ENCODE measurements at places on chromosomes 3 and 15.

DNA sequence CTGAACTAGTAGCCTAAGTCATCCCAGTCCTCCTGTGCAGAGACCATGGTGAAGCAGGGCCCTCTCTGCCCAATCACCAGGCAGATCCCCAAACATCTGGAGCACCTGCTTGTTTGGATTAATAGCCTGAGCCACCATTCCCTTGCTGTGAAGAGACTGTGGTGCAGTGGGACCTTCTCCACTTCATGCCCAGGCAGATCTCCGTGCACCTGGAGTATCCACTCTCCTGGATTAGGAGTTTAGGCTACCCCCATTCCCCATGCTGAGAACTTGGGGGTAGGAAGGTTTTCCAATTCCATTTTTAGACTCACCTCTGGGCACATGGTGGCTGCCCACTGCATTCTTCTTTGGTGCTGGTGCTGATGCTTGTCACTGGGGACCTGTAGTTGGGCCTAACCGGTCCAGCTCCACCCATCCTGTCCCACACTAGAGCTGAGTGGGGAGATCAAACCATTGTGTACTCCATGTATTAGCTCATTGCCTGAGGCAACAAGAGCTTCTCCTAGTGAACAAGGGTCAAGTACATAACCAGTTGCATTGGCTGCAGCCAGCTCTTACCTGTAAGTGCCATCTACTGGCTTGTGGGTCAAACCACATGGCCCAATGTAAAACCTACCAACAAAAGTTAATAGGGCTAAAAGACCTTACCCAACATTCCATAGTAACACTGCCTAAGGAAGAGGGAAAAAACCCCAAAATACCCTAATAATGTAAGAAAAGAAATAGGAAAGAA lies 382.5 kb upstream of the CBLB start:
- DNase-seq, result no peak

DNA sequence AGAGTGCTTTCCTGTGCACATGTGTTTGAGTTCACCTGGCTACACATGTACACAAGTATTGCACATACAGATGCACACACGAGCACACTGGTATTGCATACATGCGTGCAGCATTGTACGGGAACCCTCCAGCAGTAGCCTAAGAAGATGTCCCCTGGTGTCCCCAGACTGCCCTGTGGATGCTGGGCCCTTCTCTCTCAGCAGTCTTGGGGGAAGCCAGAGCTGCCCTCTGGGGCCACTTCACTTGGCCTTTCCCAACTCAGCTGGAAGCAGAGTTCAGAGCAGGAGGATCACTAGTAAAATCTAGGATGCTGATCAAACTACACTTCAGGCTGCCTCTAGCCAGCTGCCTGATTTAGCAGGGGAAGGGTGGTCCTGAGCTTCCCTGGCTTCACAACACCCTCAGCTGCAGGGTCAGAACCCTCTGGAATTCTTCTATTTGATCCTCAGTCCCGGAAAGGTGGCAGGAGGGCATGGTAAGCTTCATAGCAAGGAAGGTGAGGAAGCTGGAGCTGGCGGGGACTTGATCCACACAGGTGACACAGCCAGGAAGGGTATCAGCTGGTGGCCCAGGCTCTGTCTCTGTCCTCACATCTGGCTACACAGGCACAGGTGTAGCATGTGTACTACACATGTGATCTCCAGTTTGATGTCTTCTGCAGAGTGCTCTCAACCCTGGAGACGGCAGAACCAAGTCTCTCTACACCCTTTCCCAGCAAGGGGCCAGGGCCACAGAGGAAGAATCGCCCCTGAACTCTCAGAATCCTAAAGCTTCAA lies 36.5 kb downstream of the KLF15 start:
- no peak for DNase-seq

GRCh38 chr3:146521394-146521793 lies 23.0 kb downstream of the PLSCR1 start:
- DNase-seq, result no peak

DNA sequence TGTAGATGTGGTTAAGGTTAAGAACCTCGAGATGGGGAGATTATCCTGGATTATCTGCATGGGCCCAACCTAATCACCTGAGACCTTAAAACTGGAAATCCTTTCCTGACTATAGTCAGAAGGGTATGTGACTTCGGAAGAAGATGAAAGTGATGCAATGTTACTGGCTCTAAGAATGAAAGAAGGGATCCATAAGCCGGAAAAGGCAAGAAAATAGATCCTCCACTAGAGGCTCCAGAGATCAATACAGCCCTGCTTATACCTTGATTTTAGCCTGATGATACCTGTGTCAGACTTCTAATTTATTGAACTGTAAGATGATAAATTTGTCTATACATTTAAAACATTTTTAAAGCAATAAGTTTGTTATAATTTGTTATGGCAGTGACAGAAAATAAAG lies 21.5 kb upstream of the GASK1A start:
- no peak for DNase-seq

- no peak for DNase-seq
These were observed 66.8 kb upstream of the XXYLT1 start for GRCh38 chr3:195337747-195338146.

DNA sequence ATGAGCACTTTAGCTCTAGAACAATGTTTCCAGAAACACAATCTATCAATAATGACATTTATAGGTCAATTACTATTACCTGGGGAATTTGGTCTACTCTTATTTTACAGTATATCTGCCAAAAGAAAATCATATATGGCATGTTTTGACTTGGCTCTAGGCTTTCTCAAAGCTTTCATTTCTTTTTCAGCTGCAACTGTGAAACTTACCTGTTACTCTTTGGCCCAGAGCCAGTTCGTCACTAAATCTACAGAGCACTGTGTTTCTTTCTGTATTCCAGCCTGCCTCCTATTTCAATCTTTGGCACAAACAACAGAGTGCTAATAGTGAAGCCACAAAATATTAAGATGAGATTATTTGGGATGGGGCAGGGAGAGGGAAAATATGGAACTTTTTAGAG lies 76.0 kb downstream of the P2RY1 start:
- DNase-seq, result peak; percentile 50

DNA sequence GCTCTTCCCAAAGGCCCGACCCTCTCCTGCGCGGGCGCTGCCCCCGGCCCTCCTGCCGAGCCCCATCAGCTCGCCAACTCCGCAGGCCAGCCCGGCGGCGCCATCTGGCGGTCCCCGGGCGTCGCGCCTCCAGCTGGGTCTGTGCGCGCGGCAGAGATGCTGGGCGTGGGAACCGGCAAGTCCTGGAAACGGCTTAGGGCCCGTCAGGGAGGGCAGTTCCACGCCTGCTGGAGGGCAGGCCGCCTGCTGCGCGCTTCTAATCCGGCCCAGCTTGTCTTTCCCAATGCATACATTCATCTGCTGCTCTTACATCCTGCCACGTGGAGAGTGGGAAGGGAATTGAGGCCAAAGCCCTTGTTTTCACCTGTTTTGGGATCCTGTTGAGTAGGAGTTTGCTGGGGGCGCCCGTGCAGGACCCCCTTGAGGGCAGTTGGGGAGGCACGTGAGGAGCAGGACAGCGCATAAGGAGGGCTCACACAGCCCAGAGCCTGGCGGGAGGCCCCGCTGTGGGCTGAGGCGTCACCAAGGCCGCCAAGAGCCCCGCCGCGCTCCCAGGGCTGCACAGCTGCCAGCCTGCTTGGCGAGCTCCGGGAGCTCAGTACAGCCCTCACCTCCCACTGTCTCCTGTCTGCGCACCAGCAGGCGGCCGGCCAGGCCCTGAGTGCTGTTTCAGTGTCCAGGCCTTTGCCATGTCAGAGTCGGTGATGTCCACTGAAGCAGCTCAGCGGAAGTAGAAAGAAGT lies 165.6 kb downstream of the NSMCE3 start:
- DNase-seq, result no peak

- no peak for DNase-seq
These were observed 296.5 kb downstream of the THSD4 start for GRCh38 chr15:71411538-71412482.

GRCh38 chr15:67108122-67108961 lies 42.9 kb downstream of the SMAD3 start:
- DNase-seq, result no peak

- no peak for DNase-seq
These were observed 661.3 kb downstream of the NLGN1 start for GRCh38 chr3:174058804-174059203.

DNA sequence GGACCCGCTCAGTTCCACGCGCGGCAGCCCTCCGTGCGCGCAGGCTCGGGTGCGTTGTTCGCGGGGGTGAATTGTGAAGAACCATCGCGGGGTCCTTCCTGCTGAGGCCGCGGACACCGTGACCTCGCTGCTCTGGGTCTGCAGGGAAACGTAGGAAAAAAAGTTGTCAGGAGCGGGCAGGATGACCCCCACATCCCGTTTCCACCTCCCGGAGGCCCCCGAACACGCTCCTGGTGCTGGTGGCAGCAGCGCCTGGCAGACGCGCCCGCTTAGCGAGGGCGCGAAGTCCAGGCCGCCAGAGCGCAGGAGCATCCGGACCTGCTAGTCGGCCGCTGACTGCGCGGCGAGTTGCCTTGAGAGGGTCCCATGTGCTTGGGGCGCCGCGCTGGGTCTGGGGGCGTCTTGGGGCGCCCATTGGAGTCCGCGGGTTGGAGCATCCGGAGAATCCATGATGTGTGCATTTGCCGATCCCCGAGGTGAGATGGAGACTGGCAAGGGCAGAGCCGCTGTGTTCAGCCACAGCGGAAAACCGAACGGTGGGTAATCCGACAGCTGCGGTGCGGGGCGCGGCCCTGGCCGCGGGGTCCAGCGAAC lies 520 bp downstream of the GREM1 start:
- DNase-seq, result no peak

- DNase-seq, result no peak
These were observed 12.1 kb upstream of the APBA2 start for GRCh38 chr15:28873585-28874190.

- DNase-seq, result no peak
These were observed 13.3 kb downstream of the ZNF592 start for GRCh38 chr15:84761607-84762131.

DNA sequence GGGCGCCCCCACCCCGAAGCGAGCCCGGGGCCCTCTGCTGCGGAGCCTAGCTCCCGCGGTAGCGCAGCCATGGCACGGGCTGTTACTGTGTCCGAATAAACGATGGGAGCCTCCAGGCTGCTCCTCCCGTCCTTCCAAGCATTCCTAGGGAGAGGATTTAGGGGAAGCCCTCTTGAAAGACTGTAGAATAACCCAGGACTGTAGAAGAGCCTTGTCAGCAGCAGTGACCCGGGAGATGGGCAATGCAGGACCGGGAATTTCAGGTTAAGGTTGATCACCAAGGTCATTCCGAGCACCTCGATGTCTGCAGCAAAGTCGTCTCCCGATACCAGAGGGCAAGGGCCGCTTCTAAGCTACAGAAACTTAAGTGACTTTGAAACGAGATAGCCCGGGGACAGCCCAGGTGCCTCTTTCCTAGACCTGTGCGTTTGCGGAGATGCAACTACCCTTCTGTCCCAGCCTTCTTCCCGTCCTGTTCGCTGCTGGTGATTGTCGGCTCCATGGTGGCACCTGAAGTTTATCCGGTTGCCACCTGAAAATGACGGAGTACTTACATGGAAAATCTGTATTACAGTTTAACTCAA lies 753 bp upstream of the MYO5A start:
- no peak for DNase-seq

DNA sequence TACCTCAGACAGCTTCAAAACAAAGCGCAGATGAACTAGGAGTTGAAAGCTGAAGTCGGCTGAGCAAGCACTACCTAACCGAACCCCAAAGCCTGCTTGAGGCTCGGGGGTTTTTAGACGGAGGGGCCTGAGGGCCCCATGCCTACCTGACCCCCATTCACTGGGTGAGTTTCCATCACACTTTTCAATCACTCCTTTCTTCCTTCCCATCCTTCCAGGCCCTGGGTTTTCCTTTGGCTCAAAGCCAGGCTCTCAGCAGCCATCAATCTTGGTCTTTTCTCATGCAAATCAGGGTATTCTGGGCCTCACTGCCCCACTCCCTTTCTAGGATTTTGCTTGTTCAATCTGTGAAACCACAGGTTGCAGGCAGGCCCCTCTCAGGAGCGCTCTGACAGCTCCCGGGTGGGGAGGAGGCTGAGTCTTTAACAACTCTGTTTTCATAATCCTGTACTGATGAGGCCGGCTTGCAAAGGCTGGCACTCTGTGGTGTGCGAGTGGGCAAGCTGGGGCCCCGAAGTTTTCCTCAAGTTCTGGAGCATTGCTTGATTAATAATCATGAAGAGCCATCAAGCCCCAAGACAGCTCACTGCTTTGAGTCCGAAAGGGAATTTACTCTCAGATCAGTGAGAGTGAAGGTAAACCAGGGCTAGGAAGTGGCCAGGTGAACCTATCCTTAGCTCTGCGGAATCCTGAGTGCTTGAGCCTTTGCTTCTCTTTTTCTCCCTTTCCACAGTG lies 97.6 kb downstream of the FRMD4B start:
- DNase-seq, result no peak

GRCh38 chr3:162492446-162493081 lies 996.0 kb downstream of the OTOL1 start:
- no peak for DNase-seq

- DNase-seq, result no peak
These were observed 75.1 kb downstream of the TNIK start for GRCh38 chr3:171385086-171385485.

- DNase-seq, result no peak
These were observed 29.8 kb downstream of the HGD start for GRCh38 chr3:120652281-120652680.

- DNase-seq, result no peak
These were observed 4.8 kb downstream of the DENND4A start for GRCh38 chr15:65787260-65787659.

- no peak for DNase-seq
These were observed 15.7 kb downstream of the UQCC5 start for GRCh38 chr3:52552089-52552488.

DNA sequence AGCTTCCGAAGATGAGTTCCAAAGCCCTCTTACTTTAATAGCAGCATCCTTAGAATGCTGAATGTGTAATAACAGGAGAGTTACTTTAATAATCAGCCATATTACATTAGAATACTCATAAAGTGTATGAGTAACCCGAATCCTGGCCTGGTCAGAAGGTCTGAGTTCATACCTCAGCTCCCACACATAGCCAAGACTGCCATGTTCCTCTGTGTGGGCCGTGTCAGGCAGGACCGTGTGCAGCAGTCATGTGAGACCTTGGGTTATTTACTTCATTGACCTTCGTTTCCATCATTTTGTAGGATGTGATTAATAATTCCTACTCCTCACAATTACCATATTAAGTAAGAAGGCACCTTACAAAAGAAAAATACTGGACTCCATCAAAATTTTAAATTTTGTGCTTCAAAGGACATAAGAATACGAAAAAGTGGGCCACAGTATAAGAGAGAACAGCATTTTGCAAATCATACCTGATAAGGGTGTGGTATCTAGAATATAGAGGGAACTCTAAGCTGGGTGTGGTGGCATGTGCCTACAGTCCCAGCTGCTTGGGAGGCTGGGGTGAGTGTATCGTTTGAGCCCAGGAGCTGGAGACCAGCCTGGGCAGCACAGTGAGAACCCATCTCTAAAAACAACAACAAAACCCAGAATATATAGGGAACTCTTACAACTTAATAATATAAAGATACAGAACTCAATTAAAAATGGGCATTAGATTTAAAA lies 163.4 kb downstream of the ATG7 start:
- DNase-seq, result no peak

DNA sequence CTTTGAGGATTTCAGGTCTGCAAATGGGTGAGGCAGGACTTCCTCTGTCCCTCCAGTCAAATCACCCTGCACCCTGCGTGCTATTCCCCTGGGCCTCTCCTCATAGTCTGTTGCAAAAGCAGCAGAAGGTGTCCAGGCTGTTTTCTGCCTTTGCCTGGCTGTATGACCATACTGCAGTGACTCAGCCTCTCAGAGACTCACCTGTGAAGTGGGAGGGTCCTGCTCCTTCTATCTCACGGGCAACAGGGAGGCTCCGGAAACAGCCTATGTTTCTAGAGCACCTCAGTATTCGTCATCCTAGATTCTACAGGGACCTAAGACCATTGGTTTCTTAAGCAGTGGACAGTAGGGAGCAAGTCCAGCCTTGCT lies 216.4 kb downstream of the TLE3 start:
- DNase-seq, result no peak

Measured in epithelial cell of prostate (primary cell).